ENCODE measurements at places on chromosomes 1 and 21. TPM values are rescaled to one million over a fixed set of nuclear protein-coding genes. Genes with fewer than 3 reads are reported as not detected.

GRCh38 chr1:207890136-207890738 is 20.7 kb downstream of the CD34 start:
- peak; percentile 99 for DNase-seq

DNA sequence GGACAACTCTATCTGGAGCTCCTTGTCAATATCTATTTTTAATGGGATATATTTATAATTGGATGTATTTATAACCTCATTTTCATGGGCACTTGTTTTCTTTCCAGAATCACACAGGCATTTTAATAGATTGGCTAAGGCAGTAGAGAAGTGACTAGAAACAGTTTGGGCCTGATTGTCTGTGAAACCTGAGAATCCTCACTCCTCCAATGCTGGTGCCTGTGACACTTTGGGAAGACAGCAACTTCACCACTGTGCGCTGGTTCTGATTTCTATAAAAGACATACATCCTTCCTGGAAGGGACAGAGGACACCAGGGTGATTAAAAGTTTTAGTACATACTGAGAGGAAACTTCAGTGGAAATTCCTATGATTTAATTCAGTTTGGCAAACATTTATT is 39.6 kb upstream of the RXRG start:
- DNase-seq, result no peak

The CD84 gene
- not detected for total RNA-seq

GRCh38 chr21:32597205-32597604 is 11.9 kb upstream of the TCP10L start:
- DNase-seq, result peak; percentile 85

The GABRD gene
- total RNA-seq, result not detected

DNA sequence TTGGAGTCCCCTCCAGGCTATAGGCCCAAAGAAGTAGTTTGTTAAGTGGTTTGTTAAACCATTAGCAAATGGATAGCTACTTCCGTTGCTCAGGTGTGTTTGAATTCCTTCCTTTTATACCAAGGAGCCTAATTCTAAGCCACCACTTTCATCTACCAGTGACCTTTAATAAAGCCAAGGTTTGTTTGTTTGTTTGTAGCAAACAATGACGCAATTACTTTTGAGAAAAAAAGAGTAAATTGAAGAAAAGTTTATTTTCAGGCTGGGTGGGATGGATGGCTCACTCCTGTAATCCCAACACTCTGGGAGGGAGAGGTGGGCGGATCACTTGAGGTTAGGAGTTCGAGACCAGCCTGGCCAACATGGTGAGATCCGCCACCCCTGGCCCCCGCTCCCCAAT is 30.8 kb upstream of the RD3 start:
- DNase-seq, result no peak

The LRRC38 gene
- not detected for total RNA-seq

- DNase-seq, result peak; percentile 79
Observed at GRCh38 chr1:203327684-203328457, 22.6 kb downstream of the BTG2 start.

The VHLL gene
- total RNA-seq, result 0.73 TPM

DNA sequence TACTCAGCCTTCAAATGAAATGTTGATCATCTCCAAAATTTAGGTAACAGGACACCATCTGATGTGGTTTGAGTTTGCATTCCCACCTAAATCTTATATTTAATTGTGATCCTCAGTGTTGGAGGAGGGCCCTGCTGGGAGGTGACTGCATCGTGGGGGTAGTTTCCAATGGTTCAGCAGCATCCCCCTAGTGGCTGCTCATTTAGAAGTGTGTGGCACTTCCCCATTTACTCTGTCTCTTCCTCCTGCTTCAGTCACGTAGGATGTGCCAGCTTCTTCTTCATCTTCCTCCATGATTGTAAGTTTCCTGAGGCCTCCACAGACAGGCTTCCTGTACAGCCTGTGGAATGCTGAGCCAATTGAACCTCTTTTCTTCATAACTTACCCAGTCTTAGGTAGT is 731.2 kb downstream of the USP25 start:
- DNase-seq, result no peak

GRCh38 chr1:169044296-169044695 is 62.2 kb upstream of the ATP1B1 start:
- no peak for DNase-seq

DNA sequence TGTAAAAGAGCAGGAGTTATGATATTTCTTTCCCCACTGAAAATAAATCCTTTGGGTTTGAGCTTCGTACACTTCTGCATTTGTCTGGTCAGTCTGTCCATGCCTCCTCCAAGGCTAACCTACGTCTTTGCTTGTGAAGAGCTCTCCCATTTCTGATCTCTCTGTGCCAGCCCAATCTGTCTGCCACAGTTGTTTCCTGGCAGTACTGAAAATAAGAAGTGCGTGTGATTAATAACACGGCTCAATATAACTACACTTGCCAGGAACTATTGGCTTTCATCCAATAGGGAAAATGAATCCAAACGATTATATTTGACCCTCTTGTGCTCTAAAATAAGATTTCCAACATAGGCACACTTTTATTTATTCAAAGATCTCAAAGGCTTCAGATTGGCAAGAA is 19.2 kb upstream of the COL24A1 start:
- DNase-seq, result peak; percentile 73

The PLEKHN1 gene
- 0.88 TPM for total RNA-seq

The KCNE2 gene
- total RNA-seq, result not detected

The PDC gene
- not detected for total RNA-seq

- no peak for DNase-seq
Observed at GRCh38 chr1:104868794-104869193, 1119.1 kb downstream of the AMY1C start.

The IFNAR1 gene
- 47.8 TPM for total RNA-seq

- DNase-seq, result no peak
Observed at GRCh38 chr1:67889466-67889865, 56.2 kb upstream of the GNG12 start.

DNA sequence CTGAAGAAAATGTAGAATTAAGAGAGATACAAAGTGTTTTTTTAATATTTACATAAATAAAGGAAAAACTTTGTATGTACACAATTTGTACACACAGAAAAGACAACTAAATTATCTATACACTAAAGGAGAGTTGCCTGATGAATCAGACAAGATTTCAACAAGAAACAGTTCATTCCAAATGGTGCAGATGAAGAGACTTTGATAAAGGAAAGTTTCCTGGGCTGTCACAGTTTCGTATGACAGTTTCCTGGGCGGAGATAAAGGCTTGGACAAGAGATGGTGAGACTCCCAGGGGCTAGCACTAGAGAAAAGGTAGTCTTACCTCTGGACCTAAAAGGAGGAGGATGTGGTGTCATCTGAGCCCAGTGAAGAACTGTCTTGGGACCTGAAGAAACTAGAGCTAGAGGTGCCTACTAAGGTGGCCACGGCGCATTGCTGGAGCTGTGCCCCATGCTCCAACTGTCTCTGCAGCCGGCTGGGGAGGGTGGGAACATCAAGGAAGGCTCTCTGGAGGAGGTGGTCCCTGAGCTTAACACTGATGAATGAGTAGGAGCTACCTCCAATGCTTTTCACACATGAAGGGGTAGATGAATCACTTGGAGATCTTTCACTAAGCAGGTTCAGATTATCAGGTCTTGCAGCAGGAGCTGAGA is 32.2 kb downstream of the ETS2 start:
- no peak for DNase-seq

GRCh38 chr21:38499296-38499695 is 1.0 kb upstream of the ERG start:
- DNase-seq, result peak; percentile 96

DNA sequence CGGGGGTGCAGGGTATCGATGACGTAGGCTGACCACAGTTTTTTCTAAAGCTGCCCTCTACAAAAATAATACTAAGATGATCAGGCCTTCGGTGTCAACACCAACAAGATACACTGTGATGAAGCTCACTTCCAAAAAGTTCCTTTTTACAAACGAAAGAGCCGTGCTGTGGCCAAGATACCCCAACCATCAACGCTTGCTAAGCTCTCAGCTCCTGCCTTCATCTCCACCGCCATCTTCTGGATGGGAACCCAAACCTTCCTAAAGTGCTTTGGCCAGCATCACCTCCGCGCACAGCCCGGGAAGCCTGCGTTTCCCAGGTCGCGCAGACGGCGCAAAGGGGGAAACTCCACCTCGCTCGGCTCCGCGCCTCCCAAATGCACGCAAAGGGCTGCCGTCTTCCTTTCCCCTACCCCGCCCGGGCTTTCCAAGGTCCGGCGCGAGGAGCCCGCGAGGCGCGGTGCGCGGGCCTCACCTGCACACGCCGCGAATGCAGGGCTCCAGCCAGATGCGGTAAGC is 541 bp downstream of the USP48 start:
- DNase-seq, result peak; percentile 82

DNA sequence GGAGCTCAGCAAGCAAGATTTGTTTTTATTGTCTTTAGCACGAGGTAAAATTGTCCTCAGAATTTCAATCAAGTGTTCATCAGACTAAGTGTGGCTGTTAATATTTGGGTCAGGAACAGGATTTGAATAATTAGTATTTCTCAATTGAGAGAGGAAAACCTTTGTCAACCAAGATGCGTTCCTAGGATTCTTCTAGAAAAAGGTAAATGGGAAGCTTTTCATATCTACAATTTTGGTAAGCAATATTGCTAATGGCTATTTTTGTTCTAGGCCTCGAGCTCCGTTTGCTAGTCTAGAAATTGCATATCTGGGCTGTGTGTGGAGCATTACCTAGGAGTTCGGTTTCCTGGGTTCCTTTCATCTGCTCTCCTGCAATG is 4.1 kb upstream of the PIGV start:
- no peak for DNase-seq

The TMEM200B gene
- total RNA-seq, result 1.5 TPM

DNA sequence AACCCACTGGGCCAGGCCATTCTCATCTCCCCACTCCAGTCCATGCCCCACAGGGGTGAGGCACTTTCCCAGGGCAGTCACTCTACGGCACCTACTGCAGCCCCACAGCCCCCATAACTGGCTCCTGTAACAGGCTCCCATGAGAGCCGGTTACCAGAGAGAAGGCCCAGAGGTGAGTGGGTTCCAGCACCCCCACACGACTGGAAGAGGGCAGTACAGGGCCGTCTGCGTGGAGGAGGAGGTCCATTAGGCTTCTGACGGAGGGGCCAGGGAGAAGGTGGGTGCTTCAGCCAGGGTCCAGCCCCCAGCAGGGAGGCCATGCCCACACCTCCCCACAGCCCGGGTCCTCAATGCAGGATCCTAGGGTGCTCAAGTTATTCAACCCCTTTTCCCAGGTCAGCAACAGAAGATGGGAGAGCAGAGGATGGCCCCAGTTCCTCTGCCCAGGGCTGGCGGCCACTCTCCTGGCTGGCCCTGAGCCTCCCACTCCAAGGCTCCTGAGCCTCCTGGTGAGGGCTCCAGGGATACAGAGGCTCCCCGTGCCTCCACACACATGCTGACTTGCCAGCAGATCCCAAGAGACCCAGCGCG is 1.6 kb downstream of the ACAP3 start:
- DNase-seq, result no peak

The A3GALT2 gene
- not detected for total RNA-seq

DNA sequence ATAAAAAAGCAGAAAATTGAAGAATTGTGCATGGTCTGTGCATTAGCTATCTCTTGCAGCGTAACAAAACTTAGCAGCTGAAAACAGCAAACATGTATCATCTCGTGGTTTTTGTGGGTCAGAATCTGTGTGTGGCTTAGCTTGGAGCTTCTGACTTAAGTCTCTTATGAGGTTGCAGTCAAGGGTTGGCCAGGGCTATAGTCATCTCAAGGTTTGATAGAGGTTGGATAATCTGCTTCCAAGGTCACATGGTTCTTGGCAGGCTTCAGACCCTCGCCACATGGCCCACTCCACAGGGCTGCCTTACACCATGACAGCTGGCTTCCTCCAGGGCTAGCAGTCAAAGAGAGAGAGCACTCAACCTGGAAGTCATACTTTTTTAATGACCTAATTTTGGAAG is 35.9 kb downstream of the CNST start:
- DNase-seq, result no peak

DNA sequence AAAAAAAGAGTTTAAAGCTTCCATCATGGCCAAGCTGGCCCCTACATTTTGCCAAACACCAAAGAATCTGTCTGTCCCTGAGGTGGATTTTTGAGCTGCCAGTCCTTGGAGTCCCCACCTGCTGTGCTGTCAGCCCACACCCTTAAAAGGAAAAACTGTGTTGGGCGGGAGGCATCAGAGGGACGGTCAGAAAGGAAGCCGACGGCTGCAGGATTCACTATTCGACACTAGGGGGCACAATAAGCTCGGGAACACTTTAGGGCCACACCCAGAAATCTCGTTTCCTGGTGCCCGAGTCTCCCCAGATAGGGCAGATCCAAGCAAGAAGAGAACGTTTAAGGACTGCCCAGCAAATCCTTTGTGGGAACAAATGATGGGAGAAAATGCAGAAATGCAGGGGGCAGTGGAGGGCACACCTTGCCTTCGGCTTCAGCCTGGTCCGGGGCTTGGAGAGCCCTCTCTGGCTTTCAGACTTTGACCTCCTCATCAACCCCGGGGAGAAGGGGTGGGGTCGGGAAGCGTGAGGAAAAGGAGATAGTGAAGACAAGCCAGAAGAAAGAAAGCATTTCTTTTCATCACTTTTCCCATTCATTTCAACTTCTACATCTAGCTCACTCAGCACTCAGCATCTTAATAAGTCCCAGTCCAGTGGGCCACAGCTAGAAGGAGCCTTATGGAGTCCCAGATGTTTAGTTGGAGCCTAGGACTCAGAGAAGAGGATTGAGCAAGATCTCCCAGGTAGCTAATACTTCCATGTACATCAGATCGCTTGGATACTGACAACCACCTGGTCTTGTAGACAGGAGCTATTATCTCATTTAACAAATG is 5.0 kb upstream of the CTTNBP2NL start:
- DNase-seq, result peak; percentile 91

GRCh38 chr1:99004254-99004860 is 304 bp downstream of the PLPPR5 start:
- DNase-seq, result peak; percentile 12

DNA sequence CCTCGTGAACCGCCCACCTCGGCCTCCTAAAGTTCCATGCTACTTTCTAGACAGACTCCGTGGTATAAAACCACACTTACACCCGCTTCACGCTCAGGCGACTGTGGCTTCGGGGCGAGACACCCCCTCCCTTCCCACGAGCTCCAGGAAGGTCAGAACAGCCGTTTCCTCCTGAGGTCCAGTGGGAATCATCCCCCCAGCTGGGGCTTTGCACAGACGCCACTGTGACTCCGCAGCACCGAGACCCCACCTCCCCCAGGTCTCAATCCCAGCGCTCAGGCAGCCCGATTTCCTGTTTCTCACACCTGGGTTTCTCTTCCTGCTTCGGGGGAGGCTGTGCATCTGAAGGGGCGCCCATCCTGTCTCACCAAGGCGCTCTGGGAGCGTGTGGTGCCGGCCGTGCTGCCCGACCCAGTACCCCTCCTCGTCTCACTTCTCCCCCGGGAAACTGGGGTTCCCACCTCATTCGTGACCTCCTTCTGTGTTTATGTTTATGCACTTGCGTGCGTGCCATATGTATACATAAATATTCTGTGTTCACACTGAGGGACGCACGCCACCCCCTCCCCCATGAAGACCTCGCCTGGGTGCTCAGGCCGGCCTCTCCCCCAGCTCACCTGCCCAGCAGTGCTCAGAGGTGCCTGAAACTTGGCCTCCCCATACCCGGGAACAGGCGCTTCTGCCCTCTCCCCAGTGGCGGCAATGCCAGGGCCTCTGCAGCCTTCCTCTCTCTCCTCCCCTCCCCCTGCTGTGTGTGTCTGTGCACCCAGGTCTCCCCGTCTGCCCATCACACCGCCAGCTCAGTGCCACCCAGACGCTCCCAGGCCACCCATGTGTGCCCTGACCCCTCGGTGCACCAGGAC is 14.6 kb downstream of the SLC35E2B start:
- DNase-seq, result no peak
